ENCODE measurements at places on chromosomes 11 and 22.

DNA sequence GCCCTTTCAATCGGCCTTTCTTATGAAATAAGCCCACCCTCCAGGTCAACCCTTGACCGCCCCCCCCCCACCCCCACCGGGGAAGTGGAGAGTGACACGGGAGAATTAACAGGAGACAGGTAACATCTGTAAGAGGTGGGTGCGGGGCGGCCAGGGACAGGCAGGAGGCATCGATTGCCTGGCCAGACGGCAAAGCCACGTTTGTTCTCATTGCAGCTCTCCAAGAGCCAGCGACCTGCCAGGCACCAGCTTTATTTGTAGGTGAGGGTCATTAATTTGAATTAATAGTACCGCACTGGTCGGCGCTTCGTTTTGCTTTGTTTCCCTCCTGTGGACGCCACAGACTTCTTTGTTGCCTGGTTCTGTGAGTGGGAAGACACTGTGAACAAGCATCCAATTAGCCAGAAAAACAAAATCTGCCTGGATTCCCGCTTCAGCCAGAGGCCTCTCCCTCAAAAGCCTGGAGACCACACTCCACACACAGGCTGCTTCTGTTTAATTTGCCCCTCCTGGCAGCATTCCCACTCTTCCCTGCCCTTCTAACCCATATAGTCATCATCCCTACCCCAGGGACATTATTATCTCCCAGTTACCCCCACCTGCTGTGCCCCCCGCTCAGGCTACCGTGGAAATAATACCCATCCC, 104.5 kb upstream of the OPCML start:
- no peak for DNase-seq

- DNase-seq = no peak
Observed at GRCh38 chr11:107494055-107494454, 36.4 kb upstream of the CWF19L2 start.

DNA sequence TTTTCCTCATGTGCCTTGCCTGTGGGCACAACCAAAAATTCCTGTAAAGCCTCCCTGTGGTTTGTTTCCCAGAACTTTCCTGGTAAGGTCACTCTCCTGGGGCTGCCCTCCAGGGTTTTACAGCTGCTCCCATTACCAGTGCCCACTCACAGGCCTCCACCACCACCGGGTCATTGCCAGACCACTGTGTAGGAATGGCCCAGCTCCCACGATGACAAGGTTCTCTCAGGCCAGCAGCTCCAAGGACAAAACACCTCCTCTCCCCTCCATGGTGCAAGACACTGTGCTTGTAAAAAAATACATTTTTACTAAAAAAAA, 96.1 kb upstream of the AKIP1 start:
- no peak for DNase-seq

GRCh38 chr11:120167659-120168058, 29.7 kb upstream of the TRIM29 start:
- DNase-seq = no peak

DNA sequence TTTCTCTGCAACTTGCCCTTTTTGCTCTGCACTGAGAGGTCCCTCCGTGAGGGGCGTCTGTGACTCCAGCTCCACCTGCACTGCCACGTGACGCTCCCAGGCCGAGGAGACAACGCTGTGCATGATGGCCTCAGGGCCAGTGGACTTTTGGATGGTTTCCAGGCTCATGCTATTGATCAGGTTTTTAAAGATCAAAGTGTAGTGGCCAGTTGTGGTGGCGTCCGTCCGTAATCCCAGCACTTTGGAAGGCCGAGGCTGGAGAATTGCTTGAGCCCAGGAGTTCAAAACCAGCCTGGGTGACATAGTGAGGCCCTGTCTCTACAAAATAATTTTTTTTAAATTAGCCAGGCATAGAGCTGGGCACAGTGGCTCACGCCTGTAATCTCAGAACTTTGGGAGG, 16.1 kb downstream of the RPL3 start:
- no peak for DNase-seq

DNA sequence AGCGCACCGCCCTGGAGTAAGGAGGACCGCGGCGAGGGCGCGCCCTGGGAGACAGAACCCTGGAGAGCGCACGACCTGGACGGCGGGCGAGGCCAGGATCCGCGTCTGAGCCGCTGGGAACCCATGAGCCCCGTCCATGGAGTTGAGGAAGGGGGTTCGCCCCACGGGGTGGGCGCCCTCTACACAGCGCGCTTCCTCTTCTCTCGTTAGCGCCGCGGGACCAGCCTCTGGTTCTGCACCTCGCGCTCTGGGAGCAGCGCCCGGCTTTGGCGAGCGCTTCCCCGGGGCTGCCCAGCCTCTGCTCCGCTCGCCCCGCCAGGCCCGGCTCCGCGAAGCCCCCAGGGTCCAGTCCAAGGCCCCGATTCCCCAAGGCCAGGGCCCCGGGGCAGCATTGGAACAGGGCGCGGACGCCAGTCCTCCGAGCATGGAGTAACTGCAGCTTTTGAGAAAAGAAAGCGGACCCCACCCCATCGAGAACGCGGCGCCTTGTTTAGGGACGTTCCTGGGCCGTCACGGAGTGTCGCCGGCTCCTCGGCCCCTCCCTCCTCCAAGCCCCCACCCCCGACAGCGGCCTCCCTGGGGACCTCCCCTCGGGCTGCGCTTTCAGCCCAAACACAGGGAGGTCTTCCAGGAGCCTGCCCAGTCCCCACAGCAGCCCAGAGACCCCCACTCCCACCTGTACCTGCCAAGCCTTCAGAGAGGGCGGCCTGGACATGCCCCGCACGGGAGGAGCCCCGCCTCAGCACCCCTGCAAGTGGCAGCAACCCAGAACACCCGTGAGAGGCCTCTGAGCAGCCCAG, 56.2 kb downstream of the BRD1 start:
- no peak for DNase-seq

DNA sequence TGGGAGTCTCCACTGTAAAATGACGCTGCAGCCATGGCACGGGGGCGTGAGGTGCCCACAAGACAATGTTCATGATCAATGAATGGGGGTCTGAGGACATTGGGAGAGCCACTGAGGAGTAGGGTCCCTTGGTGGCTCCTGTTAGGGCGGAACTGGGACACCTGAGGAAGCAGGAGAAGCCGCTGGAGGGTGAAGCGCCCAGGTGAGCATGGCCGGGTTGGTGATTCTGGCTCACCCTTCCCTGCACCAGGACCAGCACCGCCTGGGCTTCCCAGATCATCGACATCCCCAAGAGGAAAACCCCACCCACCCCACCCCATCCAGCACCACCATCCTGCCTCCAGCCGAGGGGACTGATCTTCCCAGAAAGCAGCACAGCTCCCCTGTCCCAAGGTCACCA, 30.6 kb downstream of the SHANK2 start:
- DNase-seq = no peak

GRCh38 chr11:9923280-9923679, 259.4 kb downstream of the SWAP70 start:
- DNase-seq = no peak

DNA sequence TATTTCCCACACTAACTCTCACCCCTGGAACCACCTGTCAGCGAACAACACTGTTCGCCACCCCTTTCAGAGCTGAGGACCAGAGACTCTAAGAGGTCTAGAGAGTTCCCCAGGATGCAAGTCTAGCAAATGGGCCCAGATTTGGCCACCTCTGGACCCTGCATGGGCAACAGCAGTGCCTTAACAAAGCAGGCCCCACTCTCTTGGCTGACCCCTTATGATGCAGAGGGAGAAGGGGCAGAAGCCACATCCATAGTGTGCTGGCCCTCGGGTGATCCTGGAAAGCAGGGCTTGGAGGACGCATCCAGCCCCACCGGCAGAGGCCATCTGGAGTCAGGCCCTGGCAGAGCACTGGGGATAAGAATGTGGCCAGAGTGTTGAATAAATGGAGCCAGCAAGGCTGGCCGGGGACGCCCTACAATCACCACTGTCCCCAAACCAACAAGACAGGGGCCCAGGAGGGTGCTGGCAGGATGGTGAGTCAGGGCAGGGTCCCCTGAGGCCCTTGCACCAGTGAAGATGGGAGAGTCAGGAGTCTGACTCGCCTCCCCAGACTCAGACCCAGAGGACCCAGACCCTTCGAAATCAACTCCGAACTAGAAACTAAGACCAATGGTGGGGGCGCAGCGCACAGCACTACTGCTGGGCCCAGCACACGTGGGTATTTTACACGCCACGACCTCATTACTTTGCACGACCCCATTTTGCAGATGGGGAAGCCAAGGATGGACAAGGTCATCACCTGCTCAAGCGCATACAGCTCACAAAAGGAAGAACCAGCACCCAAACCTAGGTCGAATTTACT, 6.5 kb downstream of the CSNK1E start:
- DNase-seq = no peak

- DNase-seq = no peak
Observed at GRCh38 chr22:38204784-38205183, 3.0 kb downstream of the MAFF start.

DNA sequence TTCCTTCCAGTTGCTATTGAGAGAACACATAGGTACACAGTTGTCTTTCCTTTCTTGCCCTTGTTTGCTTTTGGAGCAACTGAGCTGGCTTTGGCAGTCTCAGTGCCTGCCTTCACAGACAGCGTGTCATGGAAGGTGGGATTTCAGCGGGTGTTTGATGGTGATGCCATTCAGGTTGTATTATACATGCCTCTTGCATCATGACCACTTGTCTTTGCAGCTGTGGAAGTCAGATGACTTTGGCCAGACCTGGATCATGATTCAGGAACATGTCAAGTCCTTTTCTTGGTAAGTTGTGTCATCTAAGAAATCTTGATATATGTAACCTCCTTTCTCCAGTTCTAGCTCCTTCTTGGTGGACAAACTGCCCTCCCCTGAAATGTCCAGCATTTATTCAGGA, 37.1 kb upstream of the SORL1-AS1 start:
- no peak for DNase-seq

GRCh38 chr11:63813563-63814382, 517 bp downstream of the SPINDOC start:
- peak; percentile 9 for DNase-seq

GRCh38 chr11:126682590-126682989, 318.0 kb downstream of the KIRREL3 start:
- DNase-seq = no peak

DNA sequence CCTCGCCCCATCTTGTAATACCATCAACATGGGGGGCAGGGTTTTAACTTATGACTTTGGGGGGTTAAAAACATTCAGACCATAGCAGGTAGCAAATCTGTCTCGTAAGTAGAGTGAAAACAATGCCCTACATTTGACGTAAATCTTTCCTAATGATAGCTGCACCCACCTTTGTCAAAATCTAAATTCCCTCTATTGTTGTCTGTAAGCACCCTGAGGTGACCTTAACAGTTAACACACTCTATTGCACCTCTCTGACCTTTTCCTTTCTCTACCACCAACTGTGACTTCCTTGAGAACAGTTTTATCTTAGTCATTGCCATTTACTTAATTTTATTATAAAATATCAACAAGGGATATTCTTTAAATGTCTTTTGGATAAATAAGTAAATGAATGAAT, 1024.9 kb upstream of the CNTN5 start:
- DNase-seq = no peak
